ENCODE measurements at places on chromosomes 12 and 14. TPM values are rescaled to one million over a fixed set of nuclear protein-coding genes. Genes with fewer than 3 reads are reported as not detected.
A peak's percentile ranks its signal among the peaks of the same experiment; 100 is the strongest.

Gene SLC17A8
- total RNA-seq = not detected

GRCh38 chr14:41586237-41586636 lies 20.4 kb upstream of the LRFN5 start:
- no peak for DNase-seq

Gene WNT5B
- not detected for total RNA-seq

DNA sequence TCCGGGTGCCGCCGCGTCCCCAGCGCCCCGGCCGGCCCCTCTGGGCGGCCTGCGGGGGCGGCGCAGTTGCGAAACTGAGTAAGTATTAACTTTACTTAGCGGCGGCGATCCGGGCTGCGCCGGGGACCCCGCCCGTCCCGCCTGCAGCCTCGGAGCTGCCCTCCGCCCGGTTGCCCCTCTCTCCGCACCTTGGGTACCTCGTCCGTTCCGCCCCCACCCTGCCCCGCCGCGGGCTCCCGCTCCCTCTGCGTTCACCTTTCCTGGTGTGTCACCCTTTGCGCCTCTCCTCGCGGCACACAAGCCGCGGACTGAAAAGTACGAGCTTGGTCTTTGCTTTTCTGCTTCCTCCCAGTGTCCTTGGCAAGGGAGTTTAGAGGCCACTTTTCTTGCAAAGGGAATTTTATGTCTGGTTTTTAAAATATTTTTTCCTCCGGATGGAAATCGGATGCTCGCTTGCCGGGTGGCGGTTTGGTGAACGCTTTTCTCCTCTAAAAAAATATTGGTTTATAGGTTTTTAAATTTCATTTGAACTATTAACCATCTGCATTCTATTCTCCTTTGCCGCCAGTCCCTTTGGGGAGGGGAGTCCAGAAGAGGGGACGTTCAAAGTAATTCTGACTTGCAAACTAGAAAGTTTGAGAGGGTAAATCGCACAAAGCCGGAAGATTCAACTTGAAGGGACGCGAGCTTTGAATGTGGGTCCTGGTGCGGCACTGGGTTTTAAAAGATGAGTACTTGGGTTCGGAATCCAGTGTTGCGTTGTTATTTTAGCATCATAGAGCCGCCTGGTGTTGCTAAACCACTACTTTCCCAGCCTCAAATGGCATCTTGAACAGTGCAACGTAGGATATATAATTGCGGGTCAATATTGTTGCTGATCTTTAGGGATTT lies 834 bp downstream of the RASSF8 start:
- no peak for DNase-seq

GRCh38 chr14:79175671-79176070 lies 1005.5 kb downstream of the NRXN3 start:
- DNase-seq = no peak

- DNase-seq = no peak
These were observed 45.4 kb downstream of the AEBP2 start for GRCh38 chr12:19484738-19485137.

Gene PLEKHD1
- 0.08 TPM for total RNA-seq

Gene SERPINA9
- total RNA-seq = not detected

DNA sequence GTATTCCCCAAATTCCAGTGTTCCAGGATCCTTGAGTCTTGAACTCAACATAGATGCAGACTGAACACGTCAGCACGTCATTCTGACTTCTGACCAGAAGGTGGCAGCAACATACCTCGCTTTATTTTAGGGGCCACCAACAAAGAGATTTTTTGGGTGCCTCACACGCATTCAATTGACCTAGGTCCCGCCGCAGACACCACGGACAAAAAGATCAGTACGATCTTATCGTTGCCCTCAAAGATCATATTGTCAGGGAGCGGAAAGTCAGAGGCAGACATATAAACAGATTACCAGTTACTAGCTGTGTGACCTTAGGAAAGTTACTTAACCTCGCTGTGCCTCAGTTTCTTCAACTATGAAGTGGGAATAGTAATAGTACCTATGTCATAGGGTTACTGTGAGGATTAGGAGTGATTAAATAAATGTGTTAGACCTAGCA lies 6.5 kb upstream of the PRPH start:
- DNase-seq = peak; percentile 67

Gene IRAK3
- 0.43 TPM for total RNA-seq

GRCh38 chr14:99164712-99165111 lies 107.3 kb downstream of the BCL11B start:
- no peak for DNase-seq

Gene GDF3
- not detected for total RNA-seq

Gene L2HGDH
- 12.1 TPM for total RNA-seq

DNA sequence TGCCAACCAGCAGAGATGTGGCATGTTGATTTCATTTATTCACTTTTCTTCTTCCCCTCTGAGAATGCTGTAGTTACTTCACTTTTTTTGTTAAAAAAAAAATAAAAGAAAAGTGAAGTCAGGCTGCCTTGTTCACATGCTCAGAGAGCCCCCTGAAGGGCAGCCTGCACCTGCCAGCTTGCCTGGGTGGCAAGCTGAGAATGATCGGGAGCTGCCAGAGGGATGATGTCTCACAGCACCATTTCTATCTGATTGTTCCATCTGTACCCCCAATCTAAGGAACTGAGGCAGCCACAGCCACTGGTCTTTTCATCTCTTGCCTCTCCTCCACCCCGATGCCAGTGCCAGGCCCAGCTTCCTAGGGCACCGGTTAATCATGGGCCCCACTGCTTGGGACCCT lies 118.2 kb downstream of the TSPAN9 start:
- DNase-seq = no peak

- DNase-seq = no peak
These were observed 37.2 kb downstream of the TIMELESS start for GRCh38 chr12:56411781-56412639.

DNA sequence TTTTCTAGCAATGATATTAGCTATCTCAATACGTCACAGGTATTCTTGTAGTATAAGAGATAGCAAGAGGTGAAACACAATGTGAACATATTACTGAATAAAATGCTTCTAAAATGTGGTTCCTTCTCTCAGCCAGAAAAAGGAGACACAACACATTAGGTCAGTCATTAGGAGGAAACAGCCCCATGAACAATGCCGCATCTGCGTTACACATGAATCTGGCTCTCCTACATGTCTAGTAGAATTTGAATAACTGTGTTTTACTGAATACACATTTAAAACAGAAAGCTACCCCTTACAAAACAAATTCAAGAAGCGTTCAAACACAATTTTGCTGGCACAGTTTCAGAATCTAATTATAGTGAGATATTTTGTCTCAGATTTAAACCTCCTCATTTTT lies 51.6 kb downstream of the EFCAB11 start:
- DNase-seq = no peak

- DNase-seq = no peak
These were observed 2.1 kb downstream of the USP30 start for GRCh38 chr12:109054520-109054919.

DNA sequence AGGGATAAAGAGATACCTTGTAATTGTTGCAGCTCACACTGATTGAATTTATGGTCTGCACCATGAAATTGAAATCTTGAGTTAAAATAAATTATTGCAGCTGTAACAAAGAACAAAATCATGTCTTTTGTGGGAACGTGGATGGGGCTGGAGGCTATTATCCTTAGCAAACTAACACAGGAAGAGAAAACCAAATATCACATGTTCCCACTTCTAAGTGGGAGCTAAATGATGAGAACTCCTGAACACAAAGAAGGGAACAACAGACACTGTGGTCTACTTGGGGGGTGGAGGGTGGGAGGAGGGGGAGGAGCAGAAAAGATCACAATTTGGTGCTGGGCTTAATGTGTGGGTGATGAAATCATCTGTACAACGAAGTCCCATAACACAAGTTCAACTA lies 22.6 kb downstream of the ERP27 start:
- DNase-seq = no peak
